GM23338 (cell line): ENCODE measurements at places on chromosomes 13 and 19.

DNA sequence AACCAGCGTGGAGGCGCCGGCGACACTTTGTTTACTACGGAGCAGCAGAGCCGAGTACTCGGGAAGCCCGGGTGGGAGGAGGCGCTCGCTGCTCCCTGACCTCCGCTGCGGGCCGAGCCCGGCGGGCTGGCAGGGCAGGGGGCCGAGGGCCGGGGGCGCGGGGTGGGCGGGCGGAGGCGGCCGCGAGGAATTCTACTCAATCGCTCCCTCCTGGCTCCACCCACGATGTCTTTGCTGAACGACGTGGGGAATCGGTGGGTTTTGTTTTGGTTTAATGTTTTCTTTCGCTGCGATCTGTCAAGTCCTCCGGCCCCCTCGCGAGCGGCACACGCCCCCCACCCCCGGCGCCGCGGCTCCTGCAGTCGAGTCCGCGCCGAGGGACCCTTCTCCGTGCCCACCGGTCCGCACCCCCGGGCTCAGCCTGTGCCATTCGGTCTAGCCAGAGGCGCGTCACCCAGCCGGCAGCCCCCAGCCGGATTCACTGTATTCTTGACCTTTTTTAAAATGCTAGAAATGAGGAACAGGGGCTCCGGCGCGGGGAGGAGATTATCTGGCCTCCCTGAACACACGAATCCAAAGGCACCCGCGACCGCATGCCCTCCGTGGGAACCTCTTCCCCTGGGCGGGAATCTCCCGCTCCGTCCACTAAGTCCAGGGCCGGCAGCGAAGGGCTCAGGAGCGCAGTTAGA lies 636 bp upstream of the FOXO1 start:
- peak; percentile 70 for DNase-seq

- DNase-seq = peak; percentile 84
Measured at GRCh38 chr13:92573467-92574057, 653.0 kb upstream of the GPC6 start.

- no peak for DNase-seq
Measured at GRCh38 chr19:44883922-44884321, 7.1 kb upstream of the TOMM40 start.

DNA sequence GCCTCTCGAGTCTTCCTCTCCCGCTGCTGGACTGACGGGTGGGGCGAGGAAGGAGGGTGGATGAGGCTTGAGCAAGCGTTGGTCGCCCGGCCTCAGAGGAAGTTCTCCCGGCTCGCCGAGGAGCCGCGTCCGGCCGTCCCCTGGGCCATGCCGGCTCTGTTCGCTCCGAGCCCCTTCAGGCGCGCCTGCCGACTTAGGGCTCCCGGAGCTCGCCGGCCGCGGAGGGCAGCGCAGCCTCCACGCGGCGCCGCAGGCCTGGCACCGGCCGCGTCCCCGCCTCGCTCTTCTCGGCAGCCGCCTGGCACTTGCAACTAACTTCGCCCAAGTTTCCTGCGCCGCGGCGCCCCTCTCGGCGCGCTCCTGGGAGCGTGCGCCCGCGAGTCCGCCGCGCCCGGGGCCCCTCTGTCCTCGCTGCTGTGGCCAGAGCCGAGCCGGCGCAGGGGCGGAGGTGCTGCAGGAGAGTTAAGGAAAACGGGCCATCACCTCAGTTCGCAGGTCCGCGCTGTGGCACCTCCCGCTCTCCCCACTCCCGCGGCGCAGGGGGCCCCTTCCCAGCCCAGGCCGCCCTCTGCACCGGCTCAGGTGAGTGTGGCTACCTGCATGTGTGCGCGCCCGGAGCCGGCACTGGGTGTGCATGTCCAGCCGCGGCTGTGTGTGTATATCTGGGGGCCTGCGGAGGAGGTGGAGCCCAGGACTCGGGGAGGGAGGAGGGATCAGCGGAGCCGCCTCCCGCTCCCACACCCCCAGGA lies 641 bp upstream of the SOX21 start:
- DNase-seq = peak; percentile 60

DNA sequence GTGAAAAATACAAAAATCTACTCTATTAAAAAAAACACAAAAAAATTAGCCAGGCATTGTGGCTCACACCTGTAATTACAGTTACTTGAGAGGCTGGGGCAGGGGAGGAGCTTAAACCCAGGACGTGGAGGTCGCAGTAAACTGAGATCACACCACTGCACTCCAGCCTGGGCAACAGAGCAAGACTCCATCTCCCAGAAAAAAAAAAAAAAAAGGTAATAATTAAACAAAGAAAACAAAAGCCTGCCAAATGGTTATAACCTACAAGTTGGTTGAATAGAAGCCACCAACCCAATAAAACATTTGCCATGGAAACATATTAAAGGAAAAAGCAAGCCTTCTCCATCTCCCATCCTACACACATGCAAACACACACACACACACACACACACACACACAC lies 255.2 kb downstream of the ITGBL1 start:
- no peak for DNase-seq
